ENCODE measurements at places on chromosomes 5 and 9.

DNA sequence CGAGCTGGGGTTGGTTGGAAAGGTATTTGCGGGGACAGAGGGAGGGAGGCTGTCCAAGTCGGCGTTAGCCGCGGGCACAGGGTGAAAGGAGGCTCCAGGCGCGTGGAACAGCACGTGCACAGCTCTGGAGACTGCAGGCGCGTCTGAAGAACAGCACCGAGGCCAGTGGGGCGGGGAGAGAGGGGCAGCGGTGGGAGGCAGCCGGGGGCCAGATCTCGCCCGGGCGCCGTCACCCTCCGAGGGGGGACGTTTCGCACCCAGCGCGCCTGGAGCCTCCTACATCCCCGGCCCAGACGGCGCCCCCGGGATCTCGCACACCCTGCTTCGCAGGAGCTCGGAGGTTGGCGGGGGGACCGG, 79.6 kb downstream of the NTNG2 start:
- DNase-seq: no peak

DNA sequence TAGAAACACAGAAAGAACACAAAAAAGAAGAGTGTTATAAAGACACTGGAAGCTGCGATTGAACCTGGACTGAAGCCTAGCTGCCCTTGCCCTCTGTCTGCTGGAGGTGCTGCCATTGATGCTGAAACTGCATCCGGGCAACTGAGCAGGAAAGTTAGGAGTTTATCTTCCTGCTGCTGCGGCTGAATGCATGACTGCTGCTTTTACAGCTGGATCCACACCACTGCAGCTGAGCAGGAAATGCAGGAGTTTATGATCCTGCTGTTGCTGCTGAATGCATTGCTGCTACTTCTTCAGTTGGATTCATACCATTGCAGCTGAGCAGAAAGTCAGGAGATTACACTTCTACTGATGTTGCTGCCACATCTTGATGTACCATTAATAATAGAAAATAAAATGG, 21.8 kb upstream of the JAKMIP2 start:
- DNase-seq: no peak

DNA sequence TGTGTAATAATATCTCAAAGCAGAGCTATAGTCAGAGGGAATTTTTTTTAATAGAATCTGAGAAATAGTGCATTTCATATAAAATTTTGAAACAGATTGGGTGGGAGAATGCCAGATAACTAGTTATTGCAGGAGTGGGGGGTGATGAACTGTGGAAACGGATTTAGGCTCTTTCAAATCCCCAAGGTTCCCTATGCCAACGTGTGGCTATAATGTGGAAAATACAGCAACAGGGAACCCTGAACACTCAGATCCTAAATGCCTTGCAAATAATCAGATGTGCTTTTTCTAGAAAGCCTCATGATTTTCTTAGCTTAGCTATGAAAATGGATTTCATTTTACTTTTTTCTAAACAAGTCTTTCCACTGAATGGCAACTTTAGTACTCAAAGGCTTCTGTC, 180.5 kb upstream of the DMAC1 start:
- no peak for DNase-seq

DNA sequence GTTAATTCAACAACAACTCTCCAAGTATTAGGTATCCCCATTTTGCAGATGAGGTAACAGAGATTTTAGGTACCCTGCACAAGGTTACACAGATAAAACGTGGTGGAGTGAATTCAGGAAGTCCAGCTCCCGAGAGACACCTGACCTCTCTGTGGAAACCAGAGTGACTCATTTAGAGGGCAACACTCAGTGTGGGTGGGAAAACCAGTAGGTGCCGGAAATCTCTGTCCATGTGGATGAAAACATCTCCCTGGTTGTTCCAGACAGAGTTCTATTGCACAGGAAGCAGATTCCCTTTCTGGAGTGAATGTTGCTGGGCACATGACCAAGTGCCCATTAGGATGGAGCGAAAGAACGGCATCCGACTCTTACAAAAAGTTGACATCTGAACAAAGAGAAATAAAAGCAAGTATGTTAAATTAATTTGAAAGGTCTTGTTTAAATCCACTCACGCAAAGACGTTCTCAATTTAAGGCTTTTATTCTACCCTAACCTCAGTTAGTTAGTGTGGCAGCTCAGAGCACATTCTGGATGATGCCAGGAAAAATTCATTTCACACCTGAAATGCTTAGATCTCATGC, 391.9 kb upstream of the WWC1 start:
- DNase-seq: no peak

GRCh38 chr9:136935651-136936050, 8.9 kb downstream of the FBXW5 start:
- DNase-seq: no peak

- no peak for DNase-seq
Observed at GRCh38 chr9:27627188-27627564, 53.9 kb upstream of the C9orf72 start.

- no peak for DNase-seq
Observed at GRCh38 chr5:177496727-177497291, 595 bp downstream of the PDLIM7 start.

GRCh38 chr5:60927450-60927849, 17.4 kb downstream of the ERCC8 start:
- no peak for DNase-seq

- no peak for DNase-seq
Observed at GRCh38 chr5:143130613-143131305, 272.7 kb downstream of the NR3C1 start.

- DNase-seq: no peak
Observed at GRCh38 chr5:17120209-17120608, 97.2 kb upstream of the BASP1 start.

DNA sequence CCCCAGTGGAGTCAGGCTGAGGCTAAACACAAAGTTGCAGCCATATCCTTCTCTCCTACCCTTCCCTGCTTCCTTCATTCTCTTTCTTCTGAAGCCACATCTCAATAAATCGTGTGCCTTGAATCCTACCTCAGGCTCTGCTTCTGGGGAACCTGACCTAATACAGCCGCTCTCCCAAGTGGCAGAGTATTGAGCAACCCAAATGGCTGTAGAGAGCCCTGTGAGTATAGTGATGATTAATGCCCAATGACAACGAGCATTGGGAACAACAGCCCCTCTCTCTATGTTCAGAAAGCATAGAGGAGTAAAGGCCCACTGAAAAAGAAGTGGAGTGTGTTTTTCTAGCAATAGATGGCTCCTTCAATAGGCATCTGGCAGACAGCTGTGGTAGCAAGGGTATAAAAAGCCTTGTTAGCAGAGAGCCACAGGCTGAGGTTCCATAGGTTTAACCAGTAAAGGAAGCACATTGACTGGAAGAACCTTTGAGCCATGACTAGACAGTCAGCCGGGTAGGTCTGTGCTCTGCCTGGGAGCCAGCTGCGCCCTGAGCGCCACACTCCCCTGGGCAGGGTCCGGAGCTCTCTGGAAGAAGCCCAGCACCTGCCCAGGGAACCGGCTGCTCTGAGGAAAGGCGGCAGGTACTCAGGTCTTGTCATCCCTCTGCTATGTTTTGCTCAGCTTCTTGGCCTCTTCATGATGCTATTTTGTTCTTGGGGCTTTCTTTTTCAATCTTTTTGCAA, 22.6 kb upstream of the HSPA9 start:
- DNase-seq: no peak

DNA sequence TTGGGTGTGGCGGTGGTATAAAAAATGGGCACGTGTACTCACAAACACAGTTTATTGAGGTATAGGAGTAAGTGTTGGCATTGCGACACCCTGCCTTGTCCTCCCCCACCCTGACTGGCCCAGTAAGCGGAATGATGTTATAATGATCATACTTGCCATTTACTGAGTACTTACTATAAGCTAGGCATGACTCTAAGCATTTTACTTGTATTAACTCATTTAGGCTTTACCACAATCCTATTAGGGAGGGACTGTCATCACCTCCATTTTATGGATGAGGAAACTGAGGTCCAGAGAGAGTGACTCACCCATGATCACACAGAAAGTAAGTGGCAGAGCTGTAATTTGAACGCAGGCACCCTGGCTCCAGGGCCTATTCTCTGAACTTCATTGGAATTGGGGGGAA, 2.3 kb downstream of the SMIM3 start:
- DNase-seq: no peak

GRCh38 chr5:148466236-148466580, 82.5 kb downstream of the FBXO38 start:
- DNase-seq: no peak

GRCh38 chr9:76413658-76414057, 19.4 kb upstream of the RFK start:
- no peak for DNase-seq
